ENCODE measurements at places on chromosomes 3 and 15. TPM values are rescaled to one million over a fixed set of nuclear protein-coding genes. Genes with fewer than 3 reads are reported as not detected.

- no peak overlapping the region for H3K27ac ChIP-seq
- no peaks in the 10 kb centered on the region for H3K27me3 ChIP-seq
- no peaks in the 10 kb centered on the region for H3K4me1 ChIP-seq
- H3K36me3 ChIP-seq, result no peaks in the 10 kb centered on the region
- H3K4me3 ChIP-seq, result no peak overlapping the region
- no peak for DNase-seq
Measured at GRCh38 chr15:68764090-68764489, 56.6 kb downstream of the ANP32A start.

SLCO2A1 gene
- 234 TPM for total RNA-seq

DNA sequence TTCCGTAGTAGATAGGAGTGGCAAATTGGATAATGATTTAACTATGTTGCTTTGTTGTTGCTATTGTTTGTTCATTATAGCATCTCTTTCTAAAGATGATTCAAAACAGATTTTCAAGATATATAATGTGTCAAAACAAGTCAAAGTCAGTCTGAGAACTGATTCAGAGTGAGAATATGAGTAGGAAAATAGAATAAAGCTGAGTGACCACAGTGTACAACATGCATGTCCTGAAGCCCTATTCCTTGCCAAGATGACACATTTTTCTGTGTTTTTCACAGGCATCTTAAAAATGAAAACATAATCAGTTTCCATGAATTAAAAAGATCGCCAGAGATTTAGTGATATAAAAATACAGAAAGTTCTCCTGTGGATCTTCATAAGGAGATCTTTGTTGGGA is 57.0 kb upstream of the THRB start:
- H3K4me1 ChIP-seq, result peaks cover under 1% of the 10 kb centered on the region
- DNase-seq, result no peak
- no peak overlapping the region for H3K4me3 ChIP-seq

- no peaks in the 10 kb centered on the region for H3K36me3 ChIP-seq
- H3K27me3 ChIP-seq, result no peaks in the 10 kb centered on the region
- DNase-seq, result no peak
- H3K27ac ChIP-seq, result no peak overlapping the region
- H3K4me1 ChIP-seq, result peaks cover 18% of the 10 kb centered on the region
- H3K4me3 ChIP-seq, result no peak overlapping the region
Measured at GRCh38 chr3:188150982-188151381, 3.0 kb upstream of the LPP start.

TLR9 gene
- 0.87 TPM for total RNA-seq

- no peaks in the 10 kb centered on the region for H3K27me3 ChIP-seq
- no peak for DNase-seq
- no peaks in the 10 kb centered on the region for H3K36me3 ChIP-seq
- H3K27ac ChIP-seq, result no peak overlapping the region
Measured at GRCh38 chr3:87267953-87268645, 8.3 kb downstream of the POU1F1 start.

Measured in upper lobe of right lung (tissue), 1 donor.